GM23248 (cell line): ENCODE measurements at places on chromosomes 7 and 10. TPM values are rescaled to one million over a fixed set of nuclear protein-coding genes. Genes with fewer than 3 reads are reported as not detected.
A peak's percentile ranks its signal among the peaks of the same experiment; 100 is the strongest.

Gene SCART1
- 0.65 and 2.1 TPM in 2 replicates for total RNA-seq

Gene HOXA9
- 32.1 and 43.7 TPM in 2 replicates for total RNA-seq

Gene TAS2R3
- total RNA-seq: not detected in 2 replicates

Gene IKZF1
- total RNA-seq: not detected in 2 replicates

- no peak for DNase-seq
Observed at GRCh38 chr10:2053805-2054204, 316.5 kb upstream of the ADARB2 start.

GRCh38 chr10:51617576-51618235, 81.7 kb downstream of the CSTF2T start:
- DNase-seq: no peak

DNA sequence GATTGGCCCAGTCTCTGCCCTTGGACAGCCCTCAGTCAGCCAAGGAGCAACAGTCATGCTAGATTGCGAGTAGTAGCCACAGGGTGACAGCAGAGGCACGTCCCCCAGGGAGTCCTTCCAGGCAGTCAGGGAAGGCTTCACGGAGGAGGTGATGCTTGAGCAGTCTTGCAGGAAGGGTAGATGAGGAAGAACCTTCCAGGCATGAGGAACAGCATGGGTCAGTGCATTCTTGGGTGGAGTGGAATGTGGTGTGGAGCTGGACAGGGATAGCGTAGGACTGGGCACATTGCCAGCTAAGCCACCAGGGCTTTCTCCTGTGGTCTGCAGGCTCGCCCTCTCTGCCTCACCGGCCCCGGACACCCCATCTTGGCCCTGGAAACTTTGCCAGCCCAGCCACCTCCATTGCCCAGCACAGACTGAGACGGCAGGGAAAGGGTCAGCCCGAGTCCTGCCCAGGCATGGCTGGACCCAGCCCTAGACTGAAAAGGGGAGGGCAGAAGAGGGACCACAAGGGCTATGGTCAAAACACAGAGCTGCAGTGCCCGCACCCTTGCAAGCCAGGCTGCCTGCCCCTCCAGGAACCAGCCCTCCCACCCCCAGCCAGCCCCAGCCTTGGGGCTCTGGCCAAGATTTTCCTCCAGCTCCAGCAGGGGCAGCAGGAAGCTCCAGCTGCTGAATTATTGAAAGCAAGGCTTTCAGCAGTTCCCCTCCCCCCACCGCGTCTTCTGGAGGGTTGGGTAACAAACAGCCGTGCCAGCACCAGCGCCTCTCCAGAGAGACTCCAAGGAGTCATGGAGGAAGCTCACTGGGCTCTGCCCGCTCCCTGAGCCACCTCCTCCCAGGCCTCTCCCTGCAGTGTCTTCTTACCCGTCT, 18.7 kb downstream of the SRRM3 start:
- peak; percentile 59 for DNase-seq

GRCh38 chr10:70193391-70193844, 23.1 kb upstream of the SAR1A start:
- DNase-seq: peak; percentile 46

DNA sequence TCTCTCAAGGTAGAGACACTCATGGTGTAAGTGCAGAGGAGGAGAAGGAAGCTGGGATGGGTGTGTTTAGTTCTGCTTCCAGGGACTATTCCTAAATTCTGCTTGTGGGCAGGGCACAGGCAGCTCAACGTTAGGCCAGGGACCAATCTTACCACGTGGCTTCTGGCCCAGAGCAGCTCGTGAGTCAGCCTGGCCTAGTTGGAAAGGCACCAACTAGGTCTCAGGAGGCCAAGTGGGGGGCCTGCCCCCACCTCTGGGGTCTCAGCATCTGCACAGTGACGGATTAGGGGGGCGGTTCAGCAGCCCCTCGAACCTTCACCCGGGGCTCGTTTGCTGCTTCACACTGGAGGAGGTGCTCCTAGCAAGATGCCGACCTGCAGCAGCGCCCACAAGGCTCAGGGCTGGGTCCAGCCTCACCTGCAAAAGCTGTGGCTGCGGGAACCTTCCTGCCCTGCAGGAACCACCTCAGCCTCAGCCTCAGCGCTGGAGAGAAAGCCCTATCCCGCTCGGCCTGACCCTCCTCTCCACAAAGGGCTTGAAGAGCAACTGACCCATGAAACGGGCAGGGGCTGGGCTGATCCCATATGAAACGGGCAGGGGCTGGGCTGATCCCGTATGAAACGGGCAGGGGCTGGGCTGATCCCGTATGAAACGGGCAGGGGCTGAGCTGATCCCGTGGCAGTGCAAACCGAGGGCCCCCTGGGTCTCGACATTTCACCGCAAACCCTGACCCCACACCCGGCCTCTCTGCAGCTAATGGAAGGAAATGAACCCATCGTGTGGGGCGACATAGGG, 447.4 kb downstream of the DNAJB6 start:
- DNase-seq: no peak

- no peak for DNase-seq
Observed at GRCh38 chr10:47381427-47382379, 2.4 kb downstream of the ZNF488 start.

GRCh38 chr7:80247144-80247543, 112.5 kb downstream of the GNAI1 start:
- DNase-seq: peak; percentile 34

- no peak for DNase-seq
Observed at GRCh38 chr7:73645643-73646174, 21.4 kb upstream of the MLXIPL start.

DNA sequence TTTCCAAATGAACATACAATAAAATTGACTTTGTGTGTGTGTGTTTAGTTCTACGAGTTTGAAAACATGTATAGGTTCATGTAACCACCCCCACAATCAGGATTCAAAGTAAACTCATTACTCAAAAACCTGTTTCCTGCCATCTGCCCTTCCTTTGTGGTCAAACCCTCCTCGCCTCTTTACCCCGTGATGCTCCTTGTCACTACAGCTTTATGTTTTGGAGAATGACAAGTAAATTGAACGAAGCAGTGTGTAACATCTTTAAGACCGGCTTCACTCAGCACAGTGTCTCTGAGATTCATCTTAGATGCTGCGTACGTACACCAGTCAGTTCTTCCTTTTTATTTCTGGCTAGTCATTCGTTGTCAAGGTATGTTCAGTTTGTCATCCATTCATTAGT, 54.6 kb upstream of the MKI67 start:
- DNase-seq: no peak

- peak; percentile 40 for DNase-seq
Observed at GRCh38 chr7:54846273-54846672, 87.3 kb upstream of the SEC61G start.

DNA sequence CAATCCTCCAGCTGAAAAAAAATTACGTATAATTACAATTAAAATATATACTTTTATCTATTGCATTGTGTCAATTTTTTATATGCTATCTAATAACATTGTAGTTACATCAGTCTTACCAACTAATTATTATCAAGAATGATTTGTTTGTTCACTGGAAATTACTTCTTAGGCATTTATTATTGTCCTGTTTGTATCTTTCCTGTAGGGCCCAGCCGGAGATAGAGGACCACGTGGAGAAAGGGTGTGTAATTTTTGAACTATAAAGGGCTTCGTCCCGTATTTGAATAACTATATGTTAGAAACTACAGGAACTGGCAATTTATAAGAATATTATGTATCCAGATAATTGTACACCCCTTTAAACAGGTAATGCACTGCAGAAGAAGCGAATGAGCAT, 4.1 kb downstream of the COL1A2 start:
- peak; percentile 42 for DNase-seq

- DNase-seq: peak; percentile 13
Observed at GRCh38 chr7:3301449-3301731, 338 bp downstream of the SDK1 start.

DNA sequence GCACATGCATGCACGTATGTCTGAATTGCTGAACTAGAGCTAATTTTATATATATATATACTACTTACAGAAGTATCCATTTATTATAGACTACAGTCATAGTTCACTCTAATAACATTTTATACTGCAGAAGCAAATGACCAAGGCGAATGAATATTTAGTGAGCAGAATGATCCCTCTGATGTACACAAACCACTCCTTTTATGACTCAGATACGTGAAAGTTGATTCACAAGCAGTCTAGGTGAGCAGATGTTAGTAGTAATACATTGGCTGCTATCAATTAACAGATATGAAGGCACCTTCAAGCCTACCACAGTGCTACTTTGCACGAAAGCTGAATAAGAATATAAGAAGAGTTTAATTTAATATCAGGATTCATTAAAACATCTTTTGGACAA, 10.4 kb downstream of the GPAM start:
- DNase-seq: no peak

DNA sequence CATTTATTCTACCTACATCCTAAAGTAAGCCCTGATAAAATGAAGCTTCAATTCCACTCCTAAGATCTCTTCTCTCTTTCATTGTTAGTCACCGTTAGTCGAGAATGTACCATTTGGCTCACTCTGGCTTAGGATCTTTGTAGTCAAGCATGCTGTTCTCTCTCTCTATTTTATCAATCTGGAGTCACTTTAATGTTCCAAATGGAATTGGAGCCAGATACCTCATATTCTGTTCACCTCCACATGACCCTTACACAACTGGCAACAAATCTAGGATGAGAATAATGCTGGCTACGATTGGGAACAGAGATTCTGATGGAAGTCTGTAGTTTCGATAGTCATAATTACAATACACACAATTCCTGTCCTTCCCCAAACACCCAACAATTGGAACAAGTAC, 213.7 kb downstream of the TWIST1 start:
- peak; percentile 15 for DNase-seq

DNA sequence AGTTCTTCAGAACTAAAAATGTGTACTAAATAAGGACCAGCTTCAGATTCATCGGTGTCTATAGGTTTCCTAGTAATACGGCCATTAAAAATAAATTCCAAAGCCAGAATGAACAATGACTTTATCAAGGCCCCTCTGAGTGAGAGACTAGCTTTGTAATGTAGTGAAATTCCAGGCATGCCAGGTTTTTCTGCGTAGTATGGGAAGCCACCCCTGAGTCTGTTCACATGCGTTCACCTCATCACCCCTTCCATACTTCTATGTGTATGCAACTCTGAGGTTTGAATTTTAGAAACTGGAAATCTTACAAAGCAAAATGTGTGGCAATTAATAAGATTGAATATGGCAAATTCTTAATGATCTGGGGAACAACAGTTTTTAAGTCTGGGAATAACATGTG, 24.5 kb downstream of the RNF32 start:
- no peak for DNase-seq

- DNase-seq: peak; percentile 42
Observed at GRCh38 chr10:124589491-124590041, 127.9 kb downstream of the LHPP start.

- peak; percentile 94 for DNase-seq
Observed at GRCh38 chr10:94183666-94184264, 179.0 kb downstream of the NOC3L start.

DNA sequence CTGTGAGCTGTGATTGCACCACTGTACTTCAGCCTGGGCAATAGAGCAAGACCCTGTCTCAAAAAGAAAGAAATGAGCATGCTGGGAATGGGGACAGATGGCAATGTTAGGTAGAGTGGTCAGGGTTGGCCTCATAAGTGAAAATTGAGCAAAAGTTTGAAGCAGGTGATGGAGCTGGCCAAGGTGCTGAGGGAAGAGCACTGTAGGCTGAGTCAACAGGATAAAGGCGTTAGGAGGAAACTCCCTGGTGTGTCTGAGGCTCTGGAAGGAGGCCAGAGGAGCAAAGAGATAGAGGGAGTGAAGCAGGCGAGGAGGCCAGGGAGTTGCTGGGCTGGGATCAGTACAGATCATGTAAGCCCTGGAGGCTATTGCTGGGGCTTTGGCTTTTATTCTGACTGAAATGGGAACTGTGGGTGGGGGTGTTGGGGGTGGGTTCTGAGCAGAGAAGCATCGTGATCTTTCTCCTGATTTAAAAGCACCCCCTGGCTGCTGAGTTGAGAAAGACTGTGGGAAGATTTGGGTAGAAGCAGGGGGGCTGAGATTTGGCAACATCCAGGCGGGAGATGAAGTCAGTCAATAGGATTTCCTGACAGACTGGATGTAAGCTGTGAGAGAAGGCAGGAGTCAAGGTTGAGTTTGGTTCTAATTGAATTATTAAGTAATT, 52.5 kb upstream of the VKORC1L1 start:
- DNase-seq: no peak

DNA sequence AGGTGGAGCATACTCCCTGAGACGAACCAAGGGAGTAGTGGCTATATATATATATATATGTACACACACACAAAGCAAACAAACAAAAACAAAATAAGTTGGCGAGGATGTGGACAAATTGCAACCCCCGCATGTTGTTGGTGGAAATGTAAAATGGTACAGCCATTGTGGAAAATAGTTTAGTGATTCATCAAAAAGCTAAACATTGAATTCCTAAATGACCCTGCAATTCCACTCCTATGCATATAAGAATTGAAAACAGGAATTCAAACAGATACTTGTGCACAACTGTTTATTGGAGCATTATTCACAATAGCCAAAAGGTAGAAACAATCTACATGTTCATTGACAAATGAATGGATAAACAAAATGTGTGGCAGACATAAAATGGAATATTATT, 407.9 kb downstream of the KCNMA1 start:
- peak; percentile 17 for DNase-seq

GRCh38 chr7:297611-298374, 7.8 kb downstream of the FOXL3 start:
- DNase-seq: no peak

GRCh38 chr7:1087952-1088920, at the start of gene GPER1:
Gene GPER1, plus strand, starts transcription at chr7:1088113. Its CDS starts 3,616 bp downstream, at chr7:1091729.
- DNase-seq: peak; percentile 83

DNA sequence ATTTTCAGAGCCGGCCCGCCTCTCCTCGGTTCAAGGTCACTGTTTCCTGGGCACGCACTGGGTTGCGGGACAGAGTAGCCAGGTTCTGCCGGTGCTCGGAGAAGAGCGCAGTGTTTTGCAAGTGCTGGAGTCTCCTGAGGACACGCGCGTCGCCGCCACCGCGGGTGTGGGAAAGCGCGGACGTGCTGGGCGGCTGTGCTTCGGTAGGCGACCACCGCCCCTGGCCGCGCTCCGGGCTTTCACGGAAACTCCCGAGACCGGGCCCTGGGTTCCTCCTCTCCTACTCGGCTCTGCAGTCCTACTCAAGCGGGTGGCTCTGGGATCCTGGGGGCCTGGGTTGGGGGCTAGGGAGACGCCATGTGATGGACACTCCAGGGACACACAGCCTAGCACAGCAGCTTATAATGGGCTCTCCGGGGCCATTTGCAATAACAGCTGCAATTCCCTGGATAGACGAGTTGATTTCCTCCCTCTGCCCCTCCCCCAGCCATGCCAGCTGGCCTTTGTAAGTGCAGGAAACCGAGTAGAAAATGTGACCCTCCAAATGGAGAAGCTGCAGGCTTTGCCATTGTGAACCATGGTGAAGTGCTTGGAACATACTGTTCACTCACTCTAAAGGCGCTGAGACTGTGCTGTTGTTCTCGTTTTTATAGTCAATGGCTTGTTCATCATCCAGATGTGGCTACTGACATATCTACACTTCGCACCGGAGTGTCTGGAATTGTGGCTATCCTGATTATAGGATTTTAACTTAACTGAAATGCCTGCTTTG, 2.1 kb downstream of the FRAT1 start:
- no peak for DNase-seq
